Stimulated activated CD4-positive, alpha-beta T cell treated with anti-CD3 and anti-CD28 coated beads, Interleukin-12 subunit alpha, Interleukin-12 subunit beta, amount 100 ng/mL, for 4 hours (primary cell): ENCODE measurements at places on chromosomes 12 and 14.

DNA sequence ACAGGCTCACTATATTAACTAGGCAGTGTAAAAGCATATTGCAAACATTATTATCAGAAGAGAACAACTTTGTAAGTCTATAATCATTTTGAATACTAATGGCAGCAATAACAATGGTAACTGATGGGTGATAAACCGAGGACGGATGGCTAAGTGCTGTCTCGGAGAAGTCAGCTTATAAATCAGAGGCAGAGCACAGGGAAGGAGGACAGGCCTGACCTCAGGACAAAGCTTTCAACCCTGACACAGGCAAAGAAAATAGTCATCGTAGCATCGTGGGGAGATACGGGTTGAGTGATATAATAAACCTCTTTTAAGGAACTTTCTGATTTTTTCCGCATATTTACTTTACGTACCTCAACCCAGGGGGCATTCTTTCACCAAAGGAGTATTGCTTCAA lies 48.4 kb downstream of the FLRT2 start:
- DNase-seq = no peak

GRCh38 chr12:112381406-112381882 lies 787 bp downstream of the HECTD4 start:
- DNase-seq = peak; percentile 19

DNA sequence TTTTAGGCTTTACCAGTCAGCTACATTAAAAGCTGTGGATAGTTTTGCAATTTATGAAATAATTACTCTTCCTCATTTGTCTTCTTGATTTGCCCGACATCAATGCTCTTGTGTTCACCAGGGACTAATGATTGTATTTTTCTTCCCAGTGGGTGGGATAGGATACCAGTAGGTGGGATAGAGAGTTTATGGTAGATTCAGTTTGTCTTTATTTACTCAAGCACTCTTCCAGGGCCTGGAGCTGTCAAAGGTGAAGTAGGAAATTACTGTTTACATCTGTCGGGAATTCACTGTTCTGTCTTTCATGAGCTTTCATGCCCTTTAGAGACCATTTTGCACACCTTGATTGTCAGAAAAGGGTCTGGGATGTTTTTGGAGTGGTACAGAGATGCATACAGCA lies 36.6 kb downstream of the ETV6 start:
- no peak for DNase-seq

DNA sequence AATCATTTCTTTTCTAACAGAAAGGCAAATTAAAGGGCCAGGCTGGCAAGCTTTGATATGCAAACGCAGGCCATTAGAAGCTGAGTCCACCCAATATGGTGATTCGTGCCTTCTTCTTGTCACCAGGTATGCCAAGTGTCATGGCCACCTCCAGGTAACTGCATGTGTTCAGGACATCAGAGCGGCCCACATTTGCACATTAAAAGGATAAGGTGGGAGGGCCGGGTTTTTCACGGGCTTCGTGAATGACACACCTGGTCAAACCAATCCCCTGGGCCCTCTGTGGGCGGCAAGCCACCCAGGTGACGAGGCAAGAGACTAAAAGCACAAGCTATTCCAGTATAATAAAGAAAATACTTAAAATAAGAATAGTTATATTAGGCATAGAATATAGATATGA lies 75.9 kb upstream of the TSPAN11 start:
- no peak for DNase-seq

DNA sequence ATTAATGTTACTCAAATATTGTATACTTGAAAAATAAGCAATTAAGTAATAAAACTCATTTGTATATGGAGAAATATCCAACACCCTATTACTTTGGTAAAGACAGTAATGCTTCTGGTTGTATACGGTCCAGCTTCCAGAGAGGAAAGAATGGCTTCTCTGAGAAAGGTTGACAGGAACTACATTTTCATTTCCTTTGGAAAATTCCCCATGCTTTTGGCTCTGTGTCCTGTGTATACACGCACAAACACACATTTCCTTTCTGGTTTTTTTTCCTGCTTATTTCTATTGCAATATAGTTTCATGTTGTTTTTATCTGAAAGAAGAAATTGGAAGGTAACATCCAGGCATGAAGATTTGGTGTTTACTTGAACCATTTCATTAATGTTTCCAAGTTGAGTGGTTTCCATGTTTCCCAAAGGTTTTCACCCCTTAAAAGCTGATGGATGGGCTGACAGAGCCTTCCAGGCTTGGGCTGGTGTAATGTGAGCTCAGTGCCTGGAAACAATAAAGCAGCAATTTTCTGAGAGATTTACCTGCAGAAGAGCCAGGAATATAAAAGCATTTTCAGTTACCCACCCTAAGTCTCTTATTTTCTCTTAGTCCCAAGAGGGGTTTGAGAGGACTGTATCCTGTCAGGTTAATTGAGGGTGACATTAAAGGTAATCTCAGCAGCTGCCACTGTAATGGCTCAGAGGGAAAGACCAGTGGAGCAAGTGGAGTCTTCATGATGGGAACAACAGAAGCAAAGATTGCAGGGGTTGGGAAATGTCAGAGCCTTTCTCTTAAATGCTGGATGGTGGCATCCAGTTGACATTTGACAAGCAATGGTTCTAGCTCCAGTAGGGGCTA lies 33.4 kb upstream of the TMTC1 start:
- DNase-seq = no peak

DNA sequence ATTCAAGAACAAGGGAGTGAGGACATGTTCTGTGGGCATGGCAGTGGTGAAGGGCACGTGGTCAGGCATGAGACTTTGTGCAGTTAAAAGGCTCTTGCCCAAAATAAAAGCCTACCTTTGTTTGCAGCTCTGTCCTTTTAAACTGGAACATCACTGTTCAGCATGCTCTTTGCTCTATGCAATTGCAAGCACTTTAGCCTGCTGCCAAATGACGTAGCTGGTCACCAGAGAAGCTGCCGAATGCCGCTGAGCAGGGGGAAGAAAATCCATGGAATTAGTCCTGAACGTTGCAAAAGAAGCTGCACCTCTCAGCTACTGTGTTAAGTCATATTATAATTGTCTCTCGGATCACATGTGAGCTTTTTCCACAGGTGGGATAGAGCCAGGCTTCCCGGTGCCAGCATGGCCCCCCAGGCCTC lies 176.3 kb upstream of the DIO2 start:
- no peak for DNase-seq

- no peak for DNase-seq
These were observed 57.6 kb downstream of the C12orf56 start for GRCh38 chr12:64332938-64333337.

DNA sequence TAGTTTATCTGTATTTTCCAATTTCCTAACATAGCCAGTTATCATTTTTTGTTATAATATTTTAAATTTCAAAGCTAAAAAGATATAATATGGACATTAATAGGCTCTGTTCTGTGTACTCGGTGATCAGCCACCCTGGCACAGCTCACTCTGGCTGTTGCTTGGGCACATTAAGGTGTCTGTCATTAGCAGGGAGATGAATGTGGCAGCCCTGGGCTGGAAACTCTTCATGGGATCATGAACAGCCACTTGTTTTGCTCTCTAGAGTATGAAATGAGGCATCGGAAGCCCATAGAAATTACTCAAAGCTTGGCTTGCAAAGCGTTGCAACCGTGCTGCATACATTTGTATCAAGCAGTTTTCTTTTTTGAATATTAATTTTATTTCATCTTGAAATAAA lies 233.2 kb downstream of the DACT1 start:
- no peak for DNase-seq

GRCh38 chr14:78790271-78790670 lies 620.1 kb downstream of the NRXN3 start:
- DNase-seq = no peak

GRCh38 chr14:94574336-94574735 lies 6.9 kb upstream of the SERPINA5 start:
- no peak for DNase-seq

GRCh38 chr14:94129758-94130414 lies 482 bp upstream of the IFI27L2 start:
- DNase-seq = no peak

GRCh38 chr12:167959-168600 lies 45.9 kb downstream of the SLC6A12 start:
- DNase-seq = no peak

DNA sequence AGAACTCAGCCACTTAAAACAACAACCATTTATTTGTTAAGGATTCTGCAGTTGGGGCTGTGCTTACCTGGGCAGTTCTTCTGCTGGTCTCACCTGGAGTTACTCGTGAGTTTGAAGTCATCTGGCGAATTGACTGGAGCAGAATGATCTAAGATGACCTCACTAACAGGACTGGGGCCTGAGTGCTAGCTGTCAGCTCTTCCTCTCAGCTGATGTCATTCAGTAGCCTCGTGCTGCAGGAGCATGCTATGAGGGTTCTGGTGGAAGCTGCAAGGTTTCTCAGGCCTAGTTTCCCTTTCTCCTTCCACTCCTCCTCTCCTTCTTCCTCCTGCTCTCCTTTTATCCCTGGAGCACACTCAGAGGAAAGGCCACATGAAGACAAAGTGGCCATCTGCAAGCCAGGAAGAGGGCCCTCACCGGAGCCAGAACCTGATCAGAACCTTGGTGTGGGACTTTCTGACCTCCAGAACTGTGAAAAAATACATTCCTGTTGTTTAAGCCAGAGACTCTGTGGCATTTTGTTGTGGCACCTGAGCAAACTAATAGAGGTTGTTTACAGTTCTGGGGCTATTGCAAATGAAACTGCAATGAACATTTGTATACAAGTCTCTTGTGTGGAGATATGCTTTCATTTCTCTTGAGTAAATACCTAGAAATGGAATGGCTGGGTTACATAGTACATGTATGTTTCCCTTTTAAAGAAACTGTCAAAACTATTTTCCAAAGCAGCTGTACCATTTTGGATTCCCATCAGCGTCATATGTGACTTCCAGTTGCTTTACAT lies 21.9 kb upstream of the MAP3K9 start:
- no peak for DNase-seq

- no peak for DNase-seq
These were observed 530 bp downstream of the ARL1 start for GRCh38 chr12:101407049-101407435.

- no peak for DNase-seq
These were observed 408.8 kb downstream of the FUT8 start for GRCh38 chr14:65821224-65821753.

DNA sequence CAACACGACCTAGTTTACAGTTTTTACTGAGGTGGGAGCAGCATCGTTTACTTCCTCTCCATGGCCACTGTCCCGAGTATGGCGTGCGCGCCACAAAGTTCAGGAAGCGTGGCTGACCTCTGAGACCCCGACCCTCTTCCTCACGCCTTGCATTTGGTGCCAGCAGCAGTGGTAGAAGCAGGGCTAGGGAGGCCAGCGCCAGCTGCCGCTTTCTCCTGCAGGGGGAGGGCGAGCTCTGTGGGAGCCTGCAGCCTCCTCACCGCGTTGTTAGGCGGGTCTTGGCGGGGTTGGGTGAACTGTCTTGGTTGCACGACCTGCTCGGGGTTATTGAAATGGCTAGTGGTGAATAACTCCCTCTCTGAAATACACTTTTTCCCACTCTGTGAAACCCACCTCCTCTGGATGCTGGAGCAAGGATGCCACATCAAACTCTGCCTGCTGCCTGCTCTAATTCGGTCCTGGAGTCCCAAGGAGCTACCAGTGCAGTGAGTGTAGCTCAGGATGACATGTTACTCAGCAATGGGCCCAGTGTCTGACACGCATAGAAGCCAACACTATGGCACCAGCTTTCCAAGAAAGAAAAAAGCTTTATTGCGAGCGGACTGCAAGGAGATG lies 22.3 kb upstream of the TDRD9 start:
- DNase-seq = peak; percentile 12

DNA sequence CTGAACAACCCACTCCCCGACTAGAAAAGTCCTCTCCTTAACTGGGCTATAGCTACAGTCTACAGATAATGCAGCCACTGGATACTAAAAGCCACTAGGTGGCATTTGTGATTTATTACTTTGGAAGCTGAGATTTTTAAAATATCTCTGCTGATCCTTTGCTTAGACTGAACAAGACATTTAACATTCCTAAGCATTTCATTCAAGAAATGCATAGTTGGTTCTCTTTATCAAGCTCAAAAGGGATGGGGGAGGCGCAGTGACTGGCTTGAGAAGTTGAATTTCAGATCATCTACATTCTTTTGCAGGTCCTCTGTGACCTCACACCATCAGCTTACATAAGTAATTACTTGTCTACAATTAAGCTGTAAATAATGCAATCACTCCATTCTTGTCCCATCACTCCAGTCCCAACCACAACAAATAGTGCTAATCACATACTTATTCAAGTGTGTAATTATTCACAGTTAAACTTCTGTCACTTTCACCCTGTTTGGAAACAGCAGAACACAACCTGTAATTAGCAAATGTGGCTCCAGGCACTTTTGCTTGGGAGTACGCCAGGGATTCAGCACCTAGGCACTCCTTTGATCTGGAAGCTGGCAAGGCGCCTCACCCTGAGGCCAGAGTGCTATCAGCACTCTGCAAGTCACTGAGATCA lies 203.6 kb downstream of the NOVA1 start:
- no peak for DNase-seq

DNA sequence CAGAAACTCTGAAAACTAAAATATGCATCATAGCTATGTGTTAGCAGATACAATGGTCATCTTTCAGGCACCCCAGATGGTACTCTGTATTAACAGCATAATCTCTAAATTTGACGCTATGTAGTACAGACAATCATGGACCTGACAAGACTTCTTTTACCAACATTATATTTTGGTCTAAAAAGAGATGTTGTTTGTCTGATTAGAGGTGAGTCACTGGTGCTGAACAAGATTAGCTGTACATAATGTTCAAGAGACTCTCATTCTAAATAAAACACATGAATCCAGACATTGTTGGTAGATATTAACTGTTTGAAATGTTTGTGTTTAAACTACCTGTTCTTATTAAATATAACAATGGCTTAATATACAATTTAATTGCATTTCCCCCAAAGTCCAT lies 146.4 kb upstream of the LMNTD1 start:
- DNase-seq = no peak

- no peak for DNase-seq
These were observed 25.2 kb downstream of the PTPN11 start for GRCh38 chr12:112443916-112444315.

DNA sequence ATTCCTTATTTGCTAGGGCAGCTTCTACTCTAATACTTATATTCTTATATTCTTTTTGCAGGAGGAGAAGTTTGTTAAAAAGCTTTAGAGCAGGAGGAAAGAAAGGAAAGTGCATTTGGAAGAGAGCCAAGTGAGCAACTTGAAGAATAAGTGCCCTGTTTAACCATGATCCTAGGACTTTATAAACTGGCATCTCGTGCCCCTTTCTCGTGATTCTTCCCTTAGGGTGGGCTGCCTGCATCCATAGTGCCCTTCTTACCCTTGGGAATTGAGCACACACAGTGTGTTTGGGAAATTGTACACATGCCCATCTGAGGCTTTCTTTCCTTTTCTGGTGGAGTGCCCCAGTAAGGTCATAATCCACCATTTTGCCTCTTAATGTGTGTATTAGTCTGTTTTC lies 141.9 kb downstream of the NUBPL start:
- DNase-seq = no peak

- DNase-seq = no peak
These were observed 8.9 kb upstream of the SPTLC2 start for GRCh38 chr14:77625360-77625759.
